ENCODE measurements at places on chromosomes 3 and 15. TPM values are rescaled to one million over a fixed set of nuclear protein-coding genes. Genes with fewer than 3 reads are reported as not detected.

SLC28A2 gene
- total RNA-seq = not detected

SERPINI2 gene
- not detected for total RNA-seq

COLQ gene
- total RNA-seq = 1.7 TPM

ZNF385D gene
- 3.2 TPM for total RNA-seq

MINAR1 gene
- total RNA-seq = 0.31 TPM

All from bladder microvascular endothelial cell (primary cell).